ENCODE measurements at places on chromosomes 6 and 20. TPM values are rescaled to one million over a fixed set of nuclear protein-coding genes. Genes with fewer than 3 reads are reported as not detected.

CGA gene
- not detected for total RNA-seq

RIPPLY2 gene
- not detected for total RNA-seq

MUC21 gene
- total RNA-seq, result not detected

AK9 gene
- total RNA-seq, result 12.4 TPM

AURKA gene
- total RNA-seq, result 10.0 TPM

GRCh38 chr20:38001173-38001875, 31.9 kb downstream of the TTI1 start:
- DNase-seq, result no peak

DNA sequence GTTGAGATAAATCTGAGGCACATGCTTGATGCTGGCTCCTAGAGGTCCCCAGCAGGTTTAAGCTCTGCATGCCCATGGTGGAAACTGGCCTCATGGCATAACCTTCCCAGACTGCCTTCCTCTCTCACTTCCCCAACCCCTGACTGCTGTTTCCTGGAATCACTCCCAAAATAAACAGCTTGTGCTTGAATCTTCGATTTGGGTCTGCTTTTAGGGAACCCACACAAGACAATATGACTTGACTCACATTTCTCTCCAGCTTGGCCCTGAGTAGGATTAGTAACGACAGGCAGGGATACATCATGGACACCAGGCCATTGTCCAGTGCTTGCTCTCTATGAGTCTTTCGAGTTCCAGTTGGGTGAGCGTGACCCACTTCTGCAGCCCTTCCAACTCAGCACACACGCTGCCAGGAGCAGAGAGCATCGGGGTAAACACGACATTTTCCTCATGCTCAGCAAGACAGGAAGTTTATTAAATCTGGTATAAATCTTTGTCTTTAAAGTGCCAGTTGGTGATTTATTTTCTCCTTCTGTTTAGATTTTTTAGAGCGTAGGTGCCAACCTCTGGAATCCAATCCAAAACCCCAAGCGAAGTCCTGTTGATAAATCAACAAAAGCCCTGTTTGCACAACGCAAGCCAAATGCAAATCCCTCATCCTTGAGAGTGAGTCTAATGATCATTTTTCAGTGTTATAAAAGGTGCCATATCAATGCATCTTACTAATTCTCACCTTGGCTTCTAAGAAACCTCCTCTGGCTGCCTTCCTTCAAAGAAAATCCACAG, 135.0 kb downstream of the FOXA2 start:
- DNase-seq, result no peak

DNA sequence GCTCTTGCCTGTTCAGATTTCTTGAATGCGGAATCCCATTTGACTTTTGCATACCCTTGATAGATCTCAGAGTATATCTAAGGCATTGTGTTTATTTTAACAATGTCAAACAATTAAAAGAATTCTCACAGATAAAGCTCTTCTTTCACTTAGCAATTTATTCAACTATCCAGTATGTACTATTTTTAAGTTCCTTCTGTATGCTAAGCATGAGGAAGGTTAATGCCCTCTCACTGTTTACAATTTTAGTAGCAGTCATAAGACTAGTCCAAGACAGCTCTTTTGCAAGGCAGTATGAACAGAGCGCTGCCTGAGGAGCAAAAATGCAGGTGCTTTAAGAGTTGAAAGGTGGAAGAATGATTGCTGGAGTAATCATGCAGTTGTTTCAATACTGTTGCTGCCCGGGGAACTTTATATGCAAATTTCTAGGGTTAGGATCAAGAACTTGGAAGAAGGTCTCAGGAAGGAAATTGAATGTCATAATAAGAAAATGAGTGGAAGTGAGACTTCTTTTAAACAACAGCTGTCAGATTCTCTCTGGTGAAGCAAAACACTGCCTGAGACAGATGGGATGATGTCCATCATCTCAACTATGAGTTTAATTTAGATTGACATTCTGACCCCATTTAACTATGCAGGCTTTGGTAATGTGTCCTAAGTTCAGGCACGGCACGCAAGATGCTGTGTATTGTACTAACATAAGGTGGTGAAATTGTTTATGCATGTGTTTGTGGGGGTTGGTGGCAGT, 1303.5 kb upstream of the CITED2 start:
- no peak for DNase-seq

- no peak for DNase-seq
Measured at GRCh38 chr6:163254341-163254835, 160.1 kb upstream of the QKI start.

- DNase-seq, result no peak
Measured at GRCh38 chr6:150639823-150640331, 40.2 kb downstream of the PLEKHG1 start.

DNA sequence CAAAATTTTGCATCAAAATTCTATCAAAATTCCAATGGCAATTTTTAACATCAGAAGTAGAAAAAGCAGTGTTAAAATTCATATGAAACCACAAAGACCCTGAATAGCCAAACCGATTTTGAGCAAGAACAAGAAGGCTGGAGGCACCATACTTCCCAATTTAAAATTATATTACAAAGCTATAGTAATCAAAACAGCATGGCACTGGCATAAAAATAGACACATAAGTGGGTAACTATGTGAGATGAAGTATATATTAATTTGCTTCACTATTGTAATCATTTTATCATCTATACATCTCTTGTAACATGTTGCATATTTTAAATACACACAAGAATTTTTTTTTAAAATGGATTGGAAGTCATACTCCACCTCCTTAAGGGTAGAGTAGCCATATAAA, 77.4 kb downstream of the PAK5 start:
- DNase-seq, result no peak

- no peak for DNase-seq
Measured at GRCh38 chr6:41549673-41550072, 3.5 kb downstream of the FOXP4 start.
